Activated CD4-positive, alpha-beta T cell treated with anti-CD3 and anti-CD28 coated beads, Interleukin-2, amount 10 ng/mL, durations not matched to agents 7 days and 5 days (primary cell): ENCODE measurements at places on chromosomes 3 and 15. TPM values are rescaled to one million over a fixed set of nuclear protein-coding genes. Genes with fewer than 3 reads are reported as not detected.

Gene C3orf33
- total RNA-seq = 1.1 TPM

DNA sequence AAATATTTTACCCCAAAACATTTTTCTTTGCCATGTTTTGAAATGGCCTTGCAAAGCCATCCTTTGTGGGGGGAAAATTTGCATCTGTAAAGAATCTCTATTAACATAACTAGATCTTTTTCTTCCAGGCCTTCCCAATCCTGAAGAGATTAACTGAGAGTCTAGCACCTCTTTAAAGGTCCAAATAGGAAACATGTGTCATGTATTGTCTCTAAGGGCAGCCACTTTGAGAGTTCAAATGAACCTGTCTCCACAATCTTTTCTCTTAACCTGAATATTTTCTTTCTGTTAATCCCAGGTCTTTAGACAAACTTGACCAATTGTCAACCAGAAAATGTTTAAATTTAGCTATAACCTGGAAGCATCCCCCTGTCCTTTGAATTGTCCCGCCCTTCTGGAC lies 236.6 kb upstream of the PROK2 start:
- no peak overlapping the region for H3K4me3 ChIP-seq
- H3K4me1 ChIP-seq = no peaks in the 10 kb centered on the region
- H3K36me3 ChIP-seq = peaks cover 1% of the 10 kb centered on the region

- peaks cover 5% of the 10 kb centered on the region for H3K4me1 ChIP-seq
- H3K27ac ChIP-seq = no peak overlapping the region
- peaks cover 13% of the 10 kb centered on the region for H3K27me3 ChIP-seq
- no peak for DNase-seq
- H3K4me3 ChIP-seq = no peak overlapping the region
These were observed 38.9 kb downstream of the PCSK6 start for GRCh38 chr15:101450403-101451265.

DNA sequence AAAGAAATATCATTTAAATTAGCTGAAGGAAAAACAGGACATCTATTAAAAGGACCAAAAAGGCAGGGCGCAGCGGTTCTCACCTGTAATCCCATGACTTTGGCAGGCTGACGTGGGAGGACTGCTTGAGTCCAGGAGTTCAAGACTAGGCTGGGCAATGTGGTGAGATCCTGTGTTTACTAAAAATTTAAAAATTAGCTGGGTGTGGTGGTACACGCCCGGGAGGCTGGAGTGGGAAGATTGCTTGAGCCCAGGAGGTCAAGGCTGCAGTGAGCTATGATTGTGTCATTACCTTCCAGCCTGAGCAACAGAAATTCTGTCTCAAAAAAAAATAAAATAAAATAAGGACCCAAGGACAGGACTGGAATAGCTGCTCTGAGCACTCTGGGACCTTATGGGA lies 16.2 kb upstream of the HERC1 start:
- no peaks in the 10 kb centered on the region for H3K36me3 ChIP-seq
- H3K4me3 ChIP-seq = no peak overlapping the region
- no peak overlapping the region for H3K27ac ChIP-seq
